ENCODE measurements at places on chromosomes 4 and X.

- DNase-seq: no peak
Observed at GRCh38 chrX:5802391-5802790, 426.3 kb downstream of the NLGN4X start.

- no peak for DNase-seq
Observed at GRCh38 chr4:156442912-156443311, 489.2 kb upstream of the CTSO start.

DNA sequence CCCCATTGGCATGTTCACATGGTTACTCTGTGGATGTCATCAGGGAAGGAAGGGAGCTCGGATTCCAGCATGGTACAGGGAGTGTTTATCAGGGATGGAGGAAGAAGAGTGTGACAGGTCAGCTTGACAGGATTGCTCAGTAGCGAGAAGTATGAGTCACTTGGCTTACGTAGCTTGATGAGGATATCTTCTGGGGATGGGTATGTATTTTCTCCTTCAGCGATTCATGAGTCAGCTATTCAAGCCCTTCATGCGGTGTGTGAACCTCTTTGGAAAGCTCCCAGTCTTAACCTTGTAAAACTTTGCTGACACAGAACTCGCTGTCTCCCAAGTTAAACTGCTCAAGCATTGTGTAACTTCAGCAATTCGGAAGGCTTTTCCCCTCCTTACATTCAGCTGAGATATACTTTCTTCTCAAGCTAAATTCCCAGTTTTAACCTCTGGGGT is 275.4 kb downstream of the ARHGAP10 start:
- no peak for DNase-seq

DNA sequence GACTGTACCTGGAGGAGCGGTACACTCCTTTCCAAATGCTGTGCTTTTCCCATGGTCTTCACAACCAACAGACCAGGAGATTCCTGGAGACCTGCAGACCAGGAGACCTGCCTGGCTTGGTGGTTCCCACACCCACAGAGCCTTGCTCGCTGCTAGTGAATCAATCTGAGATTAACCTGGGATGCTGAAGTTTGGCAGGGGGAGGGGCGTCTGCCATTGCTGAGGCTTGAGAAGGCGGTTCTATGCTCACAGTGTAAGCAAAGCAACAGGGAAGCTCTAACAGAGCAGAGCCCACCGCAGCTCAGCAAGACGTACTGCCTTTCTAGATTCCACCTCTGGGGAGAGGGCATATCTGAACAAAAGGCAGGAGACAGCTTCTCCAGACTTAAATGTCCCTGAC is 34.5 kb upstream of the FAAH2 start:
- no peak for DNase-seq

- DNase-seq: no peak
Observed at GRCh38 chrX:48896611-48897011, 957 bp downstream of the TIMM17B start.

DNA sequence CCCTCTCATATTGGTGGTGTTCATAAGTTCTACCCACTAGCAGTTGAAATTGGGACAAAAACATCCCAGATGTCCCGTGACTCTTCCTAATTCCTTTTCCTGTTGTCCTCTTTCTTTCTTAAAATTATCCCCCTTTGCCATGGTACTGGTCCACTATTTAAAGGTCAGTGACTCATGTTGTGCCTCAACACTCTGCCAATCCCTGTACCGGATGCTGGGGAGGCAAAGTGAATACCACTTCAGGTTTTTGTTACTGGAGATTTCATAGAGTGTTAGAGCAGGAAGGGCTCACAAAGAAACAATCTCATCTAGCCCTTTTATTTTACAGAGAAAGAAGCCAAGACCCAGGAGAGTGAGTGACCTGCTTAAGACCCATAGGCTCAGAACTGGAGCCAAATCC is 24.6 kb downstream of the SEPTIN11 start:
- DNase-seq: no peak

GRCh38 chrX:48966796-48967579 is 4.7 kb downstream of the KCND1 start:
- DNase-seq: no peak

GRCh38 chr4:66569228-66569627 is 898.9 kb upstream of the EPHA5 start:
- DNase-seq: no peak

GRCh38 chrX:7953446-7953845 is 26.2 kb upstream of the PNPLA4 start:
- DNase-seq: no peak

- no peak for DNase-seq
Observed at GRCh38 chr4:110344165-110344564, 131.8 kb upstream of the ENPEP start.

DNA sequence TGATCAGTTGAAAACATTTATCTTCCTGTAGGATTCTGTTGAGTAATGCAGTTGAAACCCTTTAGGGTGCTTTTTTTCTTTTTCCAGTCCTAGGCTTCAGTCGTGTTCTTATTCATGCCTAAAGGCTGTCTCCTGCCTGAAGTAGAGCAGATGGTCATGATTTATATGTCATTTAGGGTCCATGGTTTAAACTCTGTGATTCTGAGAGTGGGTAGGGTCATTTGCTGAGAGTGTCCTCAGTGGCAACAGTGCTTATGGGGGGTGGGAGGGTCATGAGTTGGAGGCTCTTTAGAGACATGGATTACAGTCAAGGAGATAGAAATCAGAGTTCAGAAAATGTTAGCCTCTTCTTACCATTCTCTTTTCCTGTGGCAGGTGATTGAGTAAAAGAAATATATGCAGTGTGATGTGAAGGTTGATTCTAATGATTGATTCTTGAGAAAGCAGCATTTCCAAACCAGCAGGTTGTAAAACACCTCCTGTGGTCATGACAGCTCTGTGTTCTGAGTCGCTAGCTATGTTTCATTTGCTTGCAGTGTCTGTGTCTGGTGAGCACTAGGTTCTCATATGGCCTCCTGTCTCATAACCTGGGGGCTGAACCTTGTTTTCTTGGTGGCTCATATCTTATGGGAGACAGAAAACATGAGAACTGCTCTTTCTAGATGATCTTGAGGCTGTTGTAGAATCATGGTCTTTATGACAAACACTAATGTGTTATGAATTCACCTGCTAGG is 60.4 kb downstream of the JADE1 start:
- DNase-seq: no peak

DNA sequence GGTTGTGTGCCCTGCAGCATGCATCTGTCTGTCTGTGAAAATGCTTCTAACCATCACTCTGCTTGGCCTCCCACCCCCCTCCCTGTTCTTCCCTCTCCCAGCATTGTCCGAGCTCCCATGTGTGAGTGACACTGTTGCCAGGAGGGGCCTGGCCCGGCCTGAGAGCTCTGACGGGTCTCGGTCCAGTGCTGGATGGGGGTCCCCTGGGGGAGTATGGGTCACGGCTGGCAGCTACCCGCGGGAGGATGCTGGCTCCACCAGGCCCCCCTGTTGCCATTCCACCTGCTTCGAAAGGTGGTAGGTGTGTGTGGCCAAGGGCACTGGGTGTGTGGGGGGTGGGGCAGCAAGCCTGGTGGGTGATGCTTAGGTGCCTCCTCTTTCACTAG is 3.6 kb downstream of the NLGN3 start:
- DNase-seq: no peak

GRCh38 chr4:102439812-102440211 is 61.3 kb upstream of the NFKB1 start:
- no peak for DNase-seq

GRCh38 chrX:11864171-11864570 is 106.1 kb downstream of the MSL3 start:
- no peak for DNase-seq

DNA sequence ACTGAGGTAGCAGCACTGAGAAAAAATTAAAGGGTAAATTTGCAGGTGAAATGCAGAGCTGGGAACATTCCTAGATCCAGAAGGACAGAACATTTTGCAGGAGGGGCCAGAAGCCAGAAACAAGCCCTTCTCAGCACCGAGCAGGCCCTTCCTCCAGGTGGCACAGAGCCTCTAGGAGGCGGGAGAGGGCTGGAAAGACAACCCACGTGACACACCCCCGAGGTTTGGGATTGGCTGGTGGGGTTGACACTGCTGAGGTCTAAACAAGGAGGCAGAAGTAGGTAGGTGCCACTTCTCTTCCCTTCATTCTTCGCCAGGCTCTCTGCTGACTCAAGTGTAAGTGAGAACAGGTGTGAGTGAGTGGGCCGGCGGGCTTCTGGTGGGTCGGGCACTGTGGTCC is at the start of gene PAGE4:
Gene PAGE4, plus strand, starts transcription at position 288 of the 400 bp plus-strand sequence. CDS start 1,126 bp downstream, outside the sequence.
- DNase-seq: no peak

DNA sequence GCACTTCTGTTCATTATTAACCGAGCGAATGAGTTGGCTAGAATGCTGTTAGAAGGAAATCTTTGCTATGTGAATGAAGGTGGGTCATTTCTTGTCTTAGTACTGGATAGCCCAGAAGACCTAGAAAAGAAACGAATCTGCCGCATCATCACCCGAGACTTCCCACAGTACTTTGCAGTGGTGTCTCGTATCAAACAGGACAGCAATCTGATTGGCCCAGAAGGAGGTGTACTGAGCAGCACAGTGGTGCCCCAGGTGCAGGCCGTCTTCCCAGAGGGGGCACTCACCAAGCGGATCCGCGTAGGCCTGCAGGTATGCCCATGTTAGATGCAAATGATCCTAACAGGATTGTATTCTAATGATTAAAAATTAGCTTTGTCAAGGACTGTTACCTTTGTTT is 286.3 kb downstream of the ANK2 start:
- no peak for DNase-seq

DNA sequence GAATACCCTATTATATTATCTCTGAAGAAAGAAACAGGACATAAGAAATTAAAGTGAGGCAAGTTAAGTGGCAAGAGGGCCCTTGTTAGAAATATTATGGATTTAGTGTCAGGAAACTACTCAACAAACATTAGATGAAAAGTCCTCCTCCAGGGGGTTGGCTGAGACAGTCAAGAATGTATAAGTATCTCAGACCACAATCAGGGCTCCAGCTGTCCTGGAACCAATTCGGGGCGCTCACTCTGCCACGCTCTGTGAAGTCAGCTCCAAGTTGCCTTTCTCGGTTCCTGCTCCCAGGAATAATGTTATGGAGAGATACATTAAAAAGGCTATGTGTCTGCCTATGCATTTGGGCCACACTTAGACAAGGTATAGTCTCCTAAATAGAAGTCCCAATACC is 73.3 kb downstream of the RASGEF1B start:
- DNase-seq: no peak

GRCh38 chrX:50863471-50863870 is 47.1 kb upstream of the BMP15 start:
- DNase-seq: no peak

- DNase-seq: no peak
Observed at GRCh38 chr4:138775890-138776289, 239.7 kb upstream of the NOCT start.

DNA sequence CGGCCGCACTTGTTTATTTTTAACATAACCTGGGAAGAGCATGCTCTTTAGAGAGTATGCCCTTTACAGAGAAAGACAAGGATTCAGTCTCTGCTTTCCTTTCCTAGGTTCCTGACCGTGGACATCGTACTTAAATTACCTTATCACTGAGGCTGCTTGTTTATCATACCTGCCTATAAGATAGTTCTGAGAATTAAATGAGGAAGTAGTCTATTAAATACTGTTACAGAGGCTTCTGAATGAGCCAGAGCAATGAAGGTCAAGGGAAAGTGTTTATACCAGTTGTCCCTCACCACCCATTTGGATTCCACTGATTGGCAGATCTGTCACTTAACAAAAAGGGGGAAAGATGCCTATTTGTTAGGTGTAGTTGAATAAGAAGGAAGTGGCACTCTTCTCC is 10.0 kb downstream of the TXLNG start:
- no peak for DNase-seq

- DNase-seq: no peak
Observed at GRCh38 chr4:153318696-153319320, 25.7 kb upstream of the MND1 start.

DNA sequence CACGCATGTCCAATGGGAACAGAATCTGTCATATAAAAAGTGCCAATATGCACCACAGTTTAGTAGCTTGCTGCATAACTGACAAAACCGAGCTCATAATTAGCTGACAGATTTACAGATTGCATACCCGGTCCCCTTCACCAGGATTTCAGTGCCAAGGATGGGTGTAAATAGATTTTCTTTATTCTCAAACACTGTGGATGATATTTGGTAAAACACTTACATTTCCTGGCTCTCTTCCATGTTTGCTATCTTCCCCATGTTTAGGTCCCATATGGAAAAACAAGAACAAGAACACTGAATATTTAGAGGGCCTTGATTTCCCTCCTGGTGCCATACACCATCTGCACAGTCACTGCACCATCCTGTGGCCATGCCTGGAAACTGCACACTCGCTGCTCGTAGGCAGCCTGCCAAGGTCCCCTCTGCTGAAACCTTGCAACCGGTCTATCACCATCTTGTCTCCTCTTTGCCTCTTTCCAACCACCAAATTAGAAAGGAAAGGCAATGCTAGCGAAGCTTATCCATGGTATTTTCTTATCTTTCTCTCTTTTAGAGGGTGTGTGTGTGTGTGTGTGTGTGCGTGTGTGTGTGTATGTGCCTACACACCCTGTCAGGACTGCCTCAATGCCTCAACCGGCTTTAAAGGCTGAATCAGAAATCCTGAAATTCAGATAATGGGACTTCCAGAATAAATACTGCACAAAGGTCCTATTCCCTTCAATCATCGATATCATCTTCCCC is 124.2 kb upstream of the MBNL3 start:
- peak; percentile 22 for DNase-seq

DNA sequence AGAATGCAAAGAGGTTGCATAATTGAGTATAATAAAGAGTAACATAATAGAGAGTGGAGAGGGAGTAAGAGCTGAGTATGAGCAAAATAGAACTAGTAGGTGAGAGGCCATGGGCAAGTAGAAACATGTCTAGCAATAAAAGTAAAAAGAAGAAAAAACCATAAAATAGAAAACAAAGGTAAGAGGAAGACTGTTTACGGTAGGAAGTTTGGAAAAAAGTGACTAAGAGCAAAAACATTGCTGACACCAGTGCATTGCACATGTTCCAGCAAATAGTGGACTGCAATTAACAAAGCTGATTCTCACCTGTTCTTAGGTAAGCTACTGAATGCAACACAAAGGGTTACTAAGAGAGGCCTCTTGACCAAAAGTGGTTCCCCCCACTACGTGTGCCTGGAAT is 202.9 kb downstream of the TEX13A start:
- no peak for DNase-seq

DNA sequence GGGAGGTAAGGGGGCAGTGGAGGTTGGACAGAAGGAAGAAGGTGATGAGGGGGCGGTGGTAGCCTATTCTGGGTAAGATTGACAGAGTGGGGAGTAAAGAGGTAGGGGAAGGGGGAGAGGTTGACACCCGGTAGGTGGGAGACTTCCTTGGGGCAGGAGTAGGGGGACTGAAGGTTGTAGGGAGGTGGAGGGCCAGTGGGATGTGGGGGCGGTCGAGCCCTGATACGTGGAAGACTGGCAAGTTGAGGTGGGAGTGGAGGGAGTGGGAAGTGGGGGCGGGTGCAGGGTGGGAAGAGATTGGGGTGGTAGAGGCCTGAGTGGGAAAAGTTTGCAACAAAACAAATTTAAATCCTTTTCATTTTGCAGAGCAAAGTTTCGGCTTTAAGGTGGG is 1.7 kb downstream of the GCNA start:
- DNase-seq: no peak

- DNase-seq: no peak
Observed at GRCh38 chr4:30722359-30723200, 2.4 kb downstream of the PCDH7 start.

- no peak for DNase-seq
Observed at GRCh38 chr4:21716531-21716930, 232.0 kb downstream of the KCNIP4 start.

GRCh38 chrX:19334945-19335626 is 8.6 kb upstream of the PDHA1 start:
- DNase-seq: no peak
